ENCODE measurements at places on chromosomes 6 and 20.

- no peak for DNase-seq
Observed at GRCh38 chr6:129500958-129501739, 208.8 kb downstream of the ARHGAP18 start.

DNA sequence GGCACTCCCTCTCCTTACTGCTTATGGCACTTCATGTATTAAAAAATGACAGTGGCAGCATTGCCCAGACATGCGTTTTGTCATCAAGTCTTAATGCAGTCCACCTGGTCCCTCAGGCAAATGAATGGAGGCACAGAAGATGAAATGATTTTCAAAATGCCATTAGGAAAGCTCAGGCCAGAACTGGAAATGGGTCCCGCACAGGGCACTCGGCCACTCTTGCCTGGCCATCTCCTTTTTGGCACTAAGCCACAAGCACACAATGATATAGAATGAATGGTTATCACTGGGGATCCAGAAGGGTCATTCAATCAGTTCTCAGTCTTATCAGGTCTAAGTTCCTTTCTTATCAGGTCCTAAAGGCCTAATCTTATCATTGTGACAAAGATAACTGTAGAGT, 15.6 kb downstream of the MAS1 start:
- no peak for DNase-seq

DNA sequence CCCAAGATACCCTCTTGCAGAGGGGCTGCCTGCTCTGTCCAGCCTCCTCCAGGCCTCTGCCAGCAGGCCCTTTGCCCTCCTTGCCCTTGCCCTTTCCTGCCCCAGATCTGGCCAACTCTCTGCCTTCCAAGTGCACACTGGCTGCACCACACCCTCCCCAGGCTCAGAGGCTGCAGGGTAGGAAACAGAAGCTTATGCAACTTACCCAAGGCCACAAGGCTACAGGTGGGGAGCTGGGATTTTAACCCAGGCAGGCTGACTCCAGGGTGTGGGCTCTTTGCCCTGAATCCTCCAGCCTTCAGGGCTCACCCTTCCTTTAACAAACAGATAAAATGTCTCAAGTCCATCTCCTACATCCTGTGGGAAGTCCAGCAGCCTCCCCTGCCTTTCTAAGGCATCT, 14.5 kb upstream of the TRAF3IP2 start:
- no peak for DNase-seq

DNA sequence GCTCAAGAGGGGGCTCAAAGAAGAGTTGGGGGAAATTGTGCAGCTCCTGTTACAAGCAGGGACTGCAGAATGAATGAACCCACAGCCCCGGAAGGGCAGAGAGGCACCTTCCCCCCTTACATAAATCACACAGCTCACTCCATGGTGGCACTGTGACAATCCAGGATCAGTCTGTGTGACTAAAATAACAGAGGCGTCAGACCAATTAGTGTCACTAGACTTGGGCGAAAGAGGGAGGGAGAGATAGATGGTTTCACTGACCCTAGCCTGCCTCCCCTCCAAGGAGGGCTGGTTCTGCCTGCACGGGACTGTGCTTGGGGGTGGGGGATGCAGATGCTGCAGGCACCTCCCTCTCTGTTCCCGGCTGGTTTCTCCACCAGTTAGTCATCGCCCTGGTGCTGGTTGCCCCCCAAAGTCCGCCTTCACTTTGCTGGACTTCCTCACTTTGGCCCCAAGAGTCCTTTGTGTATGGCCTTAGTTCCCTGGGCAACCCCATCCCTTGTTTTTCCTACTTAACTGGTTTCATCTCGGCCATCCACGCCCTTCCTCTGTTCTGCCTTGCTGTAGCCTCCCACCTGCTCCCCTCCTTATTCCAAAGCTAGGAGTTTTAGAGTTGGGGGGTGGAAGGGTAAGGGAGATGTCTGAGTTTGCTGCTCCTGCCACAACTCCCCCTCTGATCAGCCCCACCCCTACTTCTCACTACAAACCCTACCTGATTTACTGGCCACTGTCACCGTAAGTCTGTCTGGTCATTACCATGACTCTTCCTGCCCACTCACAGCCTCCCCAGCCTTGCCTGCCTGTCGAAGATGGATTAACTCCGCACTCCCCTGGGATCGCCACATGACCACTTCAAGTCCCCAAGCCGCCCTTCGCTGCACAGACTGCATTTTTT, 17.7 kb downstream of the CCDC167 start:
- DNase-seq: no peak

DNA sequence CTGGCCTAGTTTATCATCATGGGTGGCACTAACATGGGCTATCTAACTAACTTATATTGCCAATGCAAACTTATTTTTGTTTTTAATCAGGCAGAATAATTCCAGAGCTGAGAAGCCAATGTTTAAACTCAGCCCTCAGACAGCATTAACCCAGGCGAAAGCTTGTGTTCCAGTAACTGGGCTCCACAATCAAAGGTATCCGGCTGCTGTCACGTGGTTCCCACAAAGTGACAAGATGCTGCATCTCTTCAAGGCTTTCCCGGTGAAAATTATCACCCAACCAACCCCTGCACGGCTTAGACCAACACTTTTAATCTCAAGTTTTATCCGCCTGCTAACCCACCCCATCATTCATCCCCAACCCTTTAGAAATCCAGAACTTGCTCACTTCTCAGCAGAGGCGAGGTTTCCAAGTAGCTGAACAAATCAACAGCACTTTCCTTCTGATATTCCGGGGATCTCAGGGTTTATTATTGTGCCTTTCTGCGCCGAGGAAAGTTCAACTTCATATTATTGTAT, 885 bp downstream of the MTCL3 start:
- no peak for DNase-seq

GRCh38 chr6:33173535-33174180, 18.6 kb downstream of the COL11A2 start:
- DNase-seq: no peak

GRCh38 chr6:132511210-132511830, 1.6 kb downstream of the STX7 start:
- DNase-seq: no peak

GRCh38 chr20:25076201-25076600, 5.7 kb downstream of the VSX1 start:
- no peak for DNase-seq

GRCh38 chr20:47319517-47320252, 36.8 kb downstream of the ZMYND8 start:
- no peak for DNase-seq

DNA sequence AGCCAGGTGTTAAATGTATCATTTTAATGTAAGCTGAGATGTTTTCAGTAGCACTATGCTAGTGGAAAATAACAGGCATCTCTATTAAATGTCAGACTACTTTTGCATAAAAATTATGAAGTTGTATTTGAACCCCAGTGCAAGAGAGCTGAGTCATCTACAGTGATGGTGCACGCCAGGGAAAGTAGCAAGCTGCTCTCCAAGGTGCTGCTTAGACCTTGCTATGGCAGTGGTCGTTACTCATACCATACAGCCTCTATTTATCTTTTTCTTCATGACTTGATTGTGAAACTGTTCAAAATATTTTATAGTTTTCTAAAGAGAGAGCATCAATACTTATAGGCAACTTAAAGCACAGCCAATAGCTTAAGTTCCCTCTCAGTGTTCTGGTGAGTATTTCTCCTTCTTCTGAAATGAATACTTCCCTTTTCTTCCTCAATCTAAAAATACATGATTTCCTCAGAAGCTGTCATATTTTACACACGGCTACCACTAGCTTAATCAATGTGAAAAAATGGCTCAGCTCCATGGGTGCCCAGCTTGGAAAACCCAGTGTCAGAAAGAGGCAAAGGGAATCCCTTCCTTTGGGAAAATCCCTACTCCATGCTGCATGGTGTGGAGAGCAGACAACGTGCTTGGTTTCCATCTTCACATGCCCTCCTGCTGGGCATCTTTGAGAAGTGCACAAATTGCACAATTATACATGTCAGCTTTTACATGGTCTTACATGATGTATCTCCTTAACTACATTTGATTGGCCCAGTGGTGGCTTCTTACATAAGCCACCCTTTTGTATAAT, 105.6 kb downstream of the ELOVL4 start:
- no peak for DNase-seq

GRCh38 chr6:125807293-125807692, 16.5 kb downstream of the NCOA7 start:
- no peak for DNase-seq

- no peak for DNase-seq
Observed at GRCh38 chr20:37502654-37503053, 18.4 kb upstream of the NNAT start.

DNA sequence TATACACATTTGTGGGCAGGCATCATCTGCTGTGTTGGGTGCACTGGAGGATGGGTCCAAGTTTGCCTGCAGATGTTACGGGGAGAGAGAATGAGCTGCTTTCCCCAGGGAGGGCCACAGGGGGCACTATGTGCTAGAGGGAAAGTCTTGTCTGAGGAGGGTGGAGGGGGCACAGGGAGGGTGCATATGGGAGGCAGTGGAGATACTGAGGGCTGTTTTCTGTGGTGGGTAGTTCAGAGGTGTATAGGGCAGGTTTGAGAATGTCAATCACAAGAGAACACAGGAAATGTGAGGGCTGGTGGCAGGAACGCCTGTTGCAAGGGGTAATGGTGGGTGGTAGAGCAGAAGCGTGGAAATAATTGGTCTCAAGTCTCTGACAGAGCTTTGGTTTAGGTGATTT, 7.7 kb upstream of the PTPRA start:
- DNase-seq: peak; percentile 29

- DNase-seq: no peak
Observed at GRCh38 chr6:112906726-112907125, 559.6 kb downstream of the RFPL4B start.
